NB4 (cell line): ENCODE measurements at places on chromosomes 13 and 19.
A peak's percentile ranks its signal among the peaks of the same experiment; 100 is the strongest.

- no peak for DNase-seq
Observed at GRCh38 chr13:69595181-69595580, 512.4 kb upstream of the ATXN8OS start.

GRCh38 chr19:6056801-6057650, 53.3 kb downstream of the RFX2 start:
- peak; percentile 89 for DNase-seq

- DNase-seq, result no peak
Observed at GRCh38 chr19:39078436-39079200, 5.5 kb upstream of the ACP7 start.

GRCh38 chr13:97221466-97221865, 667 bp upstream of the MBNL2 start:
- DNase-seq, result no peak

GRCh38 chr19:38849860-38850435, at the start of gene HNRNPL:
HNRNPL (minus strand) TSS chr19:38849986; CDS start chr19:38849966, 20 bp downstream.
- DNase-seq, result no peak

- no peak for DNase-seq
Observed at GRCh38 chr13:31136724-31137123, 25.0 kb downstream of the HSPH1 start.

DNA sequence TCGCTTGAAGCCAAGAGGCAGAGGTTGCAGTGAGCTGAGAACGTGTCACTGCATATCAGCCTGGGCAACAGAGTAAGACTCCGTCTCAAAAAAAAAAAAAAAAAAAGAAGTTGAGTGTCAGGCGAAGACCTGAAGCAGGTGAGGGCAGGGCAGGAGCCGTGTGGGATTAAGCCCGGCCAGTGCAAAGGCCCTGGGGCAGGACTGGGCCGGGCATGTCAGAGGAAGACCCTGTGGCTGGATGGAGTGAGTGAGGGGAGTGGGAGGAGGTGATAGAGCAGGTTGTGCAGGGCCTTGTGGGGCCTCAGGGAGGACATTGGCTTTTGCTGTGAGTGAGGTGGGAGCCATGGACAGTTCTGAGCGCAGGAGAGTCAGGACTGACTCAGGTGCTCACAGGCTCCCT, 47.9 kb downstream of the TMED1 start:
- no peak for DNase-seq

DNA sequence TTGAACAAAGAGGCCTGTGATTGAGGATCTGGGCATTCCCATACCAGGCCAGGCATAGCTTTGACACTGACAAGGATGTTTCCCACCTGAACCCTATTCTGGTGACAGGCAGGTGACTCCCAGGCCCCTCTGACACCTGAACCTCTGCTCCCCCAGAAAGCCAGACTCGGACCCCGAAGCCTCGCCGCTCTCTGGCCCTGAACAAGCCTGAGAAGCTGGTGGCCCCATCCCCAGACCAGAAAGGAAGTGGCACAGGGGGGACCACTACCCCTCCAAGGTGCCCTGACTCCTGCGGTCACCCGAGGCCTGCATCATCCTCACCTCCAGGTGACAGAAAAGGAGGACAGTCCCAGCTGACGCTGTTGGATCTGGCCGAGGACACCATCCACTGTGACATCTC, 14.7 kb downstream of the SIX5 start:
- no peak for DNase-seq

- DNase-seq, result no peak
Observed at GRCh38 chr19:40867701-40868100, 14.3 kb downstream of the CYP2A7 start.

DNA sequence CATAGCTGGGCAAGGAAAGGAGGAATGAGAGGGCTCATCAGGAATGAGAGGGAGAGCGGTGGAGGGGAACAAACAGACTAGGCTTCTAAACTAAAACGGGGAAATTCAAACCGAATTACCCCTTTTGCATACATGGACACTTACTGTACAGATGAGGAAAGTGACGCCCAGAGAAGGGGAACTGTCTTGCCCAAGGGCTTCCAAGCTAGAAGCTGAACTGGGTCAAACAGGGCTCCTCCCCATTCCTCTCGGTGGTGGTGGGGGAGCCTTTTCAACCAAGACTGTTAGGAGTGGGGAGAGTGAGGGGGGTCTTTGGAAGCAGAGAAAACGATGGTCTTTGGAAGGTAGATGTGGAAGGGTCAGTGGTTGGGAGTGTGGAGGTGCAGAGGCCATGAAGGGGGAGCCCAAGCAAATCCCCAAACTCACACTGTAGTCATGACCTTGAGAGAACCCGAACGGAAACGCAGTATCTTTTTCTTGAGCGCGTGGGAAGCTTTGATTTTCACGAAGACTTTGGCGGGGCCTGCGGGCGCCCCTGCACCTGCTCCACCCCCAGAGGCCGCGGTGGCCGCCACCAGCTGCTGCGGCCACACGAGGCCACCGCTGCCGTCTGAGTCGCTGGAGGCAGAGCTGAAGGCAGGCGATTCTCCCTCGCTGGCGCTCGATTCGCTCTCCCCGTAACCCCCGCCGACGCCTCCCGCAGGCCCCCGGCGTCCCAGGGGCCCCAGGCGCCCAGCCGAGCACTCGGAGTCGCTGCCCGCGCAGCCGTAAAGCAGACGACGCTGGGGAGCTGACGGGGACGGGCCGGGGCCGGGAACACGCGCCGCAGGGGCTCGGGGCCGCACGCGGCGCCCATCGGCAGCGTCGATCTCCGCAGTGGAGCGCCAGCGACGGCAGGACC, 12.3 kb upstream of the GNG8 start:
- peak; percentile 62 for DNase-seq

- no peak for DNase-seq
Observed at GRCh38 chr13:66774046-66774445, 456.1 kb downstream of the PCDH9 start.
